ENCODE measurements at places on chromosomes 4 and X.

DNA sequence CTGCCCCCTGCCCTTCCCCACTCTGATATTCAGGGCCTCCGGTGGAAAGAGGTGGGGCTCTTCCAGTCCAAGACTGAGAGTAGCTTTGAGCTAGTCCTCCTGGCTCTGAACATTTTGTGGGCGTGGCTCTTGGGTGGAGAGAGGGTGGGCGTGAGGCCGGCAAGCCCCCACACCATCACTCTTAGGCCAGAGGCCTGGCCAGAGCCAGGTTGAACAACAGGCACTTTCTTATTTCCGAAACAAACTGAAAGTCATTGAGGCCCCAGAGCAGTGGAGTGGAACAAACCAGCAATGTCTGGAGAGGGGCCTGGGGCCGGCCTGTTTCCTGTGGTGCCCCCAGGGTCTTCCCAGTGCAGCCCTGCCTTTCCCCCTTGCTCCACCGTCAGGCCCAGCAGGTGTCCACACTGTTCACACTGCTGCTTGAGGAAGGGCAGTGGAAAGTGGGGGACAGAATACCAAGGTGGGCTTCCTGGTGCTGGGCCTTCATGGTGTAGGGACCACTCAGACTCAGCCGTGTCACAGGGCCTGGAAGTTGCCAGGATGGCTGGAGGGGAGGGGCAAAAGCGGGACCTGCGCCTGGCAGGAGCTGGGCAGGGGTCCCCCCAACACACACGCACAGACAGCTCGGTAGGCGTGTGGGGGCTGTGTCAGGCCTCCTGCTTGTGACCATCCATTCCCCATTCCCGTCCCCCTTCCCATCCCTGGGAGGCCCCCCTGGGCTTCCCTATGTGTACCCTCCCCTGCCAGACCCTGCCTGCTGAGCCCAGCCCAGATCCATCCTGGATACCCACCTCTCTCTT lies 2.9 kb downstream of the ADRA2C start:
- DNase-seq: no peak

GRCh38 chr4:90074322-90074886 lies 52.8 kb upstream of the CCSER1 start:
- DNase-seq: no peak

DNA sequence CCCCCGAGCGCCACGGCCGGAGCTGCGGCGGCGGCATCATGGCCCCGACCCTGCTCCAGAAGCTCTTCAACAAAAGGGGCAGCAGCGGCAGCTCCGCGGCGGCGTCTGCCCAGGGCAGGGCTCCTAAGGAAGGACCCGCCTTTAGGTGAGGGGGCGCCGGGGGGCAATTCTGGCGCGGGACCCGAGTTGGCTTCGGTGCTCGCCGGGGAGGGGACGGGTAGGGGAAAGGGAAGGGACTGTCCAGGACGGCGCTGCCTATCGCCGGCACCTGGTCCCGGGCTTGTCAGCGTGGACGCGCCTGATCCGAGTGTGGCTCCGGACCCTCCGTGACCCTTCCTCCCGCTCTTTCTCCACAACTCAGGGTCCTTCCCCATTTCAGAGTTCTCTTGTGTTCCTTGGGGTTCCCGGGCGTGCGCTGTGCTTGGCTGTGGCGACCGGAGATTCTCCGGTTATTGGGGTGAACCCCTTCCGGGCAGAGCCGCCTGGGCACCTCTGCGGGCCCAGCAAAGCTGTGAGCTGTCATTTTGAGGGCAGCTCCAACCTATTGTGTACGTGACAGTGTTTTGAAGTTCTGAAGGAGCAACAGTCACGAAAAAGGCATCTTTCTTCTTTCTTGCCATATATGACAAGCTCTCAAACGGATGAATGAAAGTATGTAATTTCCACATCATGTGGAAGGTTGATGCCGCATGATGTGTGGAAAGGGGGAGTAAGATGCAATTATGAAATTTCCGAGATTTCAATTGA lies 522 bp downstream of the FNIP2 start:
- DNase-seq: no peak

DNA sequence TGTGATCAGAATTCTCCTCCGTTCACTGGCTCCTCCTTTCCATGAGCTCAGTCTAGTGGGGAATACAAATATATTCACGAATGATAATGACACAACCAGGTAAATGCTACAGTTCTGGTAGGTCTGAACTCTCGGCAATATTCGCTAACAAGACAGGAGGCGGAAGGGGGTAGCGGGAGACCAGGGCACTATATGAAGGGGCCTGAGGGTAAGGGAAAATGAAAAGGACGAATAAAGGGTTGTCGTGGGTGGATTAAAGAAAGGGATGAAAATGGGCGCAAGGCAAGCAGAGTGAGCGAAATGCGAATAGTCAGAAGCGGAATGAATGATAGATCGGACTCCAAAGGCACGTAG lies 743 bp downstream of the NKAP start:
- DNase-seq: no peak

GRCh38 chr4:108049406-108049805 lies 59.7 kb downstream of the HADH start:
- DNase-seq: no peak

DNA sequence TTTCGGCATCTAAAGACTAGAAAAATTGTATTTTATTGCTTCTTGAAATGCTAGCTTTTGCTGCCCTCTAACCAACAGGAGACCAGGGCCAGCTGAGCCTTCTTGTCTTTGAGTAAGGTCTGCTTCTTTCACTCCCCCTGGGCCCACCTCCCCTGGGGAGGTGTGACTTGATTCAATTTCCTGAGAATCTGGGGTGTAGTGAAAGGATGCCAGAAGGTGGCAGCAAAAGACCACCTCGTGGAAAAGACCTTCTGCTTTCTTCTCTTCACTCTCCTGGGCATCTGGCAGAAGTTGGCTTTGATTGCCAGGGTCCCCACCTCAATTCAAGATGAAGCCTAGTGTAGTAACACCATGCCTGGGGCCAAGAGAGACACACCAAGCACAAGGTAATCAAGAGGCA lies 96.5 kb upstream of the MAOA start:
- peak; percentile 9 for DNase-seq

GRCh38 chr4:17597517-17597916 lies 16.9 kb upstream of the MED28 start:
- no peak for DNase-seq

DNA sequence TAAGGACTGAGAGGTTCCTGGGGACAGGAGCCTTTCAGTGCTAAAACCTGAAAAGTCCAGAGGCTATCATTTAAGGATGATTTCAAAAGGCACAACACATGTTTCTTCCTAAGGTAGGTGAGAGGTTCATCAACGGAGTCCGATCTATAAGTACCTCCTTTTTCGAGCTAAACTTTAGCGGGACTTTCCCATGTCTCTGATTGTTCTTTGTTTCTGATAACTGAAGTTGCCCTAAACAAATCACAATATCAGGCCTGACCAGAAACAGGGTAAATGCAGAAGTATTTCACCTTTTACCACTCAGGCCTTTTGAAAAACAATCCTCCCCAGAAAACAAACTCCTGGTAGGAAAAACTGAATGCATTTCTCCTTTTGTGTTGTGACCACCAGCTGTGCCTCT lies 17.6 kb downstream of the PIR start:
- no peak for DNase-seq
